ENCODE measurements at places on chromosomes 5 and 9.

DNA sequence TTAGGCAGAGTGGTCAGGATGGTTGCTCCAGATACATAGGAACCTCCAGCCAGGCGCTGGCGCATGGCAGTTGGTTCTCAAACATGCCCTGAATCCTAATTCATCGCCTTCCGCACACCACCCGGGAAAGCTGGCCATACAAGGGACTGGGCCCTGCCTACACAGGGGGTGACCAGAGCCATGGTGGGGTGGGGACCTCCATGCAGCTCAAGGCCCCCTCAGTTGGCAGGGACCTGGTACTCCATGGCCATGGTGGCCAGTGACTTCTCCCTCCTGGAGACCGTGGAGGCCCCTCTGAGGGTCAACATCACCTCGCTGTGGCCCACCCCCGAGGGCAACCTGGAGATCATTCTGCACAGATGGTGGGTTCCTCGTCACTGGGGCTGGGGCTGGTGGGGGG, 26.8 kb downstream of the PAEP start:
- no peak for DNase-seq

GRCh38 chr5:23033864-23034263, 180.7 kb upstream of the CDH12 start:
- no peak for DNase-seq

DNA sequence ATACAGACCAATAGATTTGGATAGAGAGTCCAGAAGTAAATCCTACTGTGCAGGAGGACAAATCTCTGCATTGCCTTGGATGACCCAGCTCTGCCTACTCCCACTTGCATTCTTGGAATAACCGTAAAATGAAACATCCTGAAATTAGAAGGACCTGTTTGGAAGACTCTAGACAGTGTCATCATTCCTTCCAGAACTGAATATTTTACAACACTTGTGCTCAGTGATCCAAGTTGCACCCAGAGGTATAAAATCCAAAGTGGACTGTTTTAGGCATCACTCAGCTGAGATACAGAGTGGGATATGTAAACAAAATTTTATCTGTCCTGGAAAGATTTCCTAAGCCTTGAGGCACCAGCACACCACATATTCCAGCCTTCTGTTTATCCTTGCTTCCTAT, 43.7 kb downstream of the OR2Y1 start:
- no peak for DNase-seq

- no peak for DNase-seq
These were observed 338.6 kb downstream of the SLIT3 start for GRCh38 chr5:168962306-168962705.

- DNase-seq: no peak
These were observed 178.1 kb downstream of the TMEM161B start for GRCh38 chr5:88090506-88090905.

DNA sequence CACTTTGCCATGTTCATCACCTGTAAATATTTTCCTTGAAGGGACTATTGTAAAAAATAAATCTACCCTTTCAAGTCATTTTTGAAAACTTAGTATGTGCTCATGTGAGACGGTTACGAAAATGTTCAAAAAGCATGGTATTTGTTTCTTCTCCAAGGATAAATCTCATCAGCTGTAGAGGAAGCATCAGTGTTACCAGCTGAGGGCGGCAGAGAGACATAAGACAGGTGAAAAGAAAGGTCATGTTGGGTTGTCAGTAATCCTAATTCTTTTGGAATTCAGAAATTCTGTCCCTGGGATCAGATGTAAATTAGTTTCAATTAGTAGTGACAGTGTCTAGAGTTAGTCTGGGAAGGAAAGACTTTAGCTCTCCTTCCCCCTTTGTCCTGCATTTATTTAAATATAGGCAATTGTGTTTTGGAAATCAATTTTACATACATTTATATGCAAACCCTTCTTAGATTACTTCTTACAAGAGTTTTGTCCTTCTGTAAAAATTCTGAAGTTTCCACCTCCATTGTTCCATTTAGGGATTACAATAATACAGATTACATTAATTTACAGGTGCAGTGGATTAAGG, 791.9 kb upstream of the CDH6 start:
- DNase-seq: peak; percentile 1

GRCh38 chr9:90141723-90142122, 500.9 kb downstream of the DIRAS2 start:
- DNase-seq: peak; percentile 48

GRCh38 chr9:70630971-70631370, 216.5 kb upstream of the KLF9 start:
- no peak for DNase-seq

DNA sequence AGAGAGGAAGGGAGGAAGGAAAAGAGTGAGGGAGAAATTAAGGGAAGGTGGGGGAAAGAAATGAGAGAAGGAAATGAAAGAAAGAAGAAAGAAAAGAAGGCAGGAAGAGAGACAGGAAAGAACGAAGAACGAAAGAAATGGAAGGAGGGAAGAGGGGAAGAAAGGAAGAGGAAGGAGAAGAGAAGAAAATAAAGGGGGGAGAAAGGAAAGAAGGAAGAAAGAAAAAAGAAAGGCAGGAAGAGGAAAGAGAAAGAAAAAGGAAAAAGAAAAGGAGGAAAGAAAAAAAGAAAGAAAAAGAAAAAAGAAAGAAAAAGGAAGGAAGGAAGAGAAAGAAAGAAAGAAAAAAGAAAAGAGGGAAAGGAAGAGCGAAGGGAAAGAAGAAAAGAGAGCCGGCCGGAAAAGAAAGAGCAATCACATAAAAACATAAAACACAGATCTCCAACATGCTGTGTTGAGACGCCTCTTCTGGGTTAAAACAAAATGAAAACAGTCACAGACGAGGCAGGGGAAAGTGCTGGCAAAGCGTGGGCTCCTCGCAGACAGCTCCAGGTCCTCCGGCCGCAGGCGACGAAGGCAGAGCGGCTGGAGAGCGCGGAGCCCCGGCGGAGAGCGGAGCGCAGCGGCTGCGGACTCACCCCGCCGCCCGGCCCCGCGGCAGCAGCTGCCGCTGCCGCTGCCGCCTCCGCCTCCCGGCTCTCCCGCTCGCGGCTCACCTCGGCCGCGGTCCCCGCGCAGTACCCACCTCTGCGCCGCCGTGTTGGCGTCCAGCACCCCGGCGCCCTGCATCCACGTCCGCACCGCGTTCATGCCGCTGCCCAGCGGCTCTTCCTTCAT, 896 bp downstream of the EBF1 start:
- DNase-seq: peak; percentile 90

DNA sequence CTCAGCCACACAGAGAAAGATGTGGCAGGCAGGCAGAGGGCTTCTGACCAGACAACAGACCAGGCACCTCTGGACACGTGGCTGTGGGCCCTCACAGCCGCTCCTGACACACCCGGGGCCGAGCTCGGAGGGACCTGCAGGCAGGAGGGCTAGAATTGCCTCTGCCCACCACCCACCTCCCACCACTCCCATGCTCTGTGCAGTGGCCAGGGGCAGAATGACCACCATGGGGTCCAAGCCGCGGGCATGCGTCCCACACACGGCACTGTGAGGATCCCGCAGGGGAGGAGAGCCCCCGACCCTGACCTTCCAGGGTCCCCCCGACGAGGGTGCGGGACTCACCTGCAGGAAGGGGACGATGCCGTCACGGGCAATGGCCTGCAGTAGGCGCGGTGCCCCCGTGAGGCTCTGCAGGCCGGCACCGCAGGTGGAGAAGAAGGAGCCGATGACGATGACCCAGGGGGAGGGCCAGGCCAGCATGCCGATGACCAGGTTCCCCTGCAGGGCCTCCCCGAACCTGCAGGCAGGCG, 34.3 kb downstream of the SLC12A7 start:
- no peak for DNase-seq

DNA sequence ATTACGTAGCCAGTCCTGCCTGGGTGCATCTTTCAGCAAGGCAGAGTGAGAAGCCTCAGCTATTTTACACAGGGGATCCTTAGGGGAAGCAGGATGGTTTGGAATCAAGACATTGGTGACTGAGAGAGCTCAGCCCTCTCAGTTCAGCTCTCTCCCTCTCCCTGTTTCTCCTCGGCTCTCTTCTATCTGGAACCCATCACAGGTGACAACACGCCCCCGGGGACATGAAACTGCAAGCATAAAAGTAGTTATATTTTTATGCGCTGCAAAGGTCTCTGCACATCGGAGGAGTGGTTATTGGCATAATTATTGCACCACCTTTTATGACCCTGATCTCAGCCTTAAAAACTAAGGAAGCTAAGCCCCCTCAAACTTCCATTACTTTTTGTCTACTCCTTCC, 14.2 kb downstream of the TMOD1 start:
- DNase-seq: no peak

GRCh38 chr9:70120834-70121510, 77.3 kb downstream of the MAMDC2 start:
- no peak for DNase-seq

- DNase-seq: no peak
These were observed 22.2 kb upstream of the CTSL start for GRCh38 chr9:87703636-87704276.
